ENCODE measurements at places on chromosomes 11 and 22.

DNA sequence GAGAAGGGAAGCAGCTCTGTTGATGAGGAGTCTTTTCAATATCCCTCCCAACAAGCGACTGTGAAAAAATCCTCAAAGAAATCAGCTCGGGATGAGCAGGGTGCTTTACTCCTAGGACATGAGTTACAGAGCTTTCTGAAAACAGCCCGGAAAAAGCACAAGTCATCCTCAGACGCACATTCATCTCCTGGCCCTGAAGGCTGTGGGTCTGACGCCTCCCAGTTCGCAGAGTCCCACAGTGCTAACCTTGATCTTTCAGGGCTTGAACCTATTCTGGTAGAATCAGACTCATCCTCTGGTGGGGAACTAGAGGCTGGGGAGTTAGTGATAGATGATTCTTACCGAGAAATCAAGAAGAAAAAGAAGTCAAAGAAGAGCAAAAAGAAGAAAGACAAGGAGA lies 7.7 kb downstream of the HMGXB4 start:
- no peak for DNase-seq

DNA sequence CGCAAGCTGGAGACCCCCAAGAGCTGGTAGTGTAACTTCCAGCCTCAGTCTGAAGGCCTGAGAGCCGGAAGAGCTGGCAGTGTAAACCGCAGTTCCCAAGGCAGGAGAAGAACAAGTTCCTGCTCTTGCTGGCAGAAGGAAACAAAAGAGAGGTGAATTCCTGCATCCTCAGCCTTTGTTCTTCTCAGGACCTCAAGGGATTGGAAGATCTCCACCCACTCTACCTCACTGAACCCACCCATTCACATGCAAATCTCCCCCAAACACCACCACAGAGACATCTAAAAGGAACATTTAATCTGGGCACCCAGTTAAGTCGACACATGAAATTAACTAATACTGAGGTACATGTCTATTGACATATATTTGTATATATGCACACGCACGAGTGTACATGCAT lies 1310.3 kb downstream of the TBC1D22A start:
- no peak for DNase-seq

DNA sequence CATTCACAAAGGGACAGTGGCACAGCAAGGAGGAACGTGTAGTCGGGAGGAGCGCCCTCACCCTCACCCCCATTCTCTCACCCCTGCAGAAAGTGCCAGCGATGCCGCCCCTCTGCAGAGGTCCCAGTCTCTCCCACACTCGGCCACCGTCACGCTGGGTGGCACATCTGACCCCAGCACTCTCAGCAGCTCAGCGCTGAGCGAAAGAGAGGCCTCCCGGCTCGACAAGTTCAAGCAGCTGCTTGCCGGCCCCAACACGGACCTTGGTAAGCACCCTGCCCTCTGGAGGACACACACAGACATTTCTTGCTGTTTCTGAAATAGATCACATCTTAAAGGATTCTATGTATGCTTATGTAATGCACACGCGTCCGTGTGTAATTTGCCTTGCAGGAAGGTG lies 34.9 kb downstream of the TBC1D22A start:
- DNase-seq: peak; percentile 5

DNA sequence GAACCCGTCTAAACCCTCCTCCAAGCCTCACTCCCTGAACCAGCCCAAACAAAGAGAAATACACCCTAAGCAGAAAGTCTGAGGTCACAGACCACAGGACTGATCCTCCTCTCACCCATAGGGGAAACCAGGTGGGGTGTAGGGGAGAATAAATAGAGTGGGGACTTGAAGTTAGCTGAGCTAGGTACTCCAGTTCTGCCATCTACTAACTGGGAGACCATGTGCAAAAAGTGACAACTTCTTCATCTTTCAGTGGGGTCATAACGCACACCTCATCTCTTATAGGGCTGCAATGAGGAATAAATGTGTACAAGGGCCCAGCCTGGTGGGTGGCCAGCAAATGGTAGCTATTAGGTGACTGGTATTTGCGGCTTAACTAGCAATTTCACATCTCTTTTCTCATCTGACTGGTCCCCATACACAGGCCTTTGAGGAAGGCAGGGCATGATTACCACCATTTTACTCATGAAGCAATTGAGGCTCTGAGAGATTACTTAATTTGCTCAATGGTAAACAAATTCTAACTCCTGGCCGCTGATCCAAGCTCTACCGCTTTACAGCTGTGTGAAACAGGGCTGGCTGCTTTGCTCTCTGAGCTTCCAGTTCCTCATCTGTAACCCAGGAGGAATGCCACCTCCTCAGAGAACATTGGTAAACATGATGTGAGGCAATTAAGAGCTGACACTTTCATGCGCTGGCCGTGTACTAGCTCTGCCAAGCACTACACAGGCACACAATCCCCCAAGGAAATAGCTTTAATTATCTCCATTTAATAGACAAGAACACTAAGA lies 16.6 kb downstream of the TBC1D10A start:
- DNase-seq: no peak

DNA sequence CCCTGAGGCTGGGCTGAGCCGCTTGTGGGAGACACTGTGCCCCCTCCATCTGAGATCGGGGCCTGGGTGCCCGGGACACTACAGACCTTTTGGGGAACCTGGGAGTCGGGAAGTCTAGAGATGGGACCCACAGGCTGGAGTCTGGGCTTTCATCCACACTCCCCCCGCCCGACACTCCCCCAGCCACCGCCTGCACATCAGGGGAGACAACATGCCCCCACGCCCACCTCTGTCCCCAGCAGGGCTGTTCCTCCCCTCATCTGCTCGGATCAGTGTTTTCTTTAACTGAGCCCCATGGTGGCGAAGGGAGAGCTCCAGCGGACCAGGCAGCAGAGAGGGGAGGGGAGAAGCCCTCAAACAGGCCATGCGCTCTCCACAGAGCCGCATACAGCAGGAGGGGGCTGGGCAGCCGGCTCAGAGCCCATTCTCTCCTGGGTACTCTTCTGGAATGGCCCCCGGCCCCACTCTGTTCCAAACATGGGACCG lies 174.7 kb downstream of the IGLL1 start:
- no peak for DNase-seq

- no peak for DNase-seq
Measured at GRCh38 chr11:76838678-76839068, 22.0 kb upstream of the ACER3 start.

- no peak for DNase-seq
Measured at GRCh38 chr11:73784080-73784634, 3.5 kb upstream of the MRPL48 start.

GRCh38 chr11:34176751-34177209 lies 71.4 kb downstream of the NAT10 start:
- peak; percentile 42 for DNase-seq

GRCh38 chr11:62390722-62391121 lies 28.1 kb upstream of the SCGB1A1 start:
- no peak for DNase-seq

GRCh38 chr11:43489869-43490465 lies 131.2 kb downstream of the TTC17 start:
- no peak for DNase-seq

- DNase-seq: no peak
Measured at GRCh38 chr11:95732930-95733602, 56.5 kb downstream of the FAM76B start.

- DNase-seq: no peak
Measured at GRCh38 chr22:37768273-37768672, 39.5 kb upstream of the GCAT start.

GRCh38 chr11:46327829-46328228 lies 19.4 kb upstream of the DGKZ start:
- no peak for DNase-seq

DNA sequence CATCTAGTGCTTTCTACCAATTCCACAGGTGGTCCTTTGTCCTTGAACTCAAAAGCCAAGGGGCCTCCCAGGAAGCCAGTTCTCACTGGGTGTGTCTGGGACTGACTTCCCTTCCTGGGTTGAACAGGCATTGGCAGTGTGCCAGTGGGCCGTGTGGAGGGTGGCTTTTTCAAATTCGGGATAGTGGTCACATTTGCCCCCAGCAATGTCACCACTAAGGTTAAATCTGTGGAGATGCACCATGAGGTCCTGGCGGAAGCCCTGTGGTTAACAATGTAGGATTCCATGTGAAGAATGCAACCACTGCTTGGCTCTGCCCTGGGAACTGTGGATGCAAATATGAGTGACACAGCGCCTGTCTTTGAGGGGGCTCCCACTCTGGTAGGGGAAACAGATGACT lies 53.2 kb upstream of the MTNR1B start:
- DNase-seq: no peak

- peak; percentile 36 for DNase-seq
Measured at GRCh38 chr11:3840004-3840869, 522 bp downstream of the RHOG start.

DNA sequence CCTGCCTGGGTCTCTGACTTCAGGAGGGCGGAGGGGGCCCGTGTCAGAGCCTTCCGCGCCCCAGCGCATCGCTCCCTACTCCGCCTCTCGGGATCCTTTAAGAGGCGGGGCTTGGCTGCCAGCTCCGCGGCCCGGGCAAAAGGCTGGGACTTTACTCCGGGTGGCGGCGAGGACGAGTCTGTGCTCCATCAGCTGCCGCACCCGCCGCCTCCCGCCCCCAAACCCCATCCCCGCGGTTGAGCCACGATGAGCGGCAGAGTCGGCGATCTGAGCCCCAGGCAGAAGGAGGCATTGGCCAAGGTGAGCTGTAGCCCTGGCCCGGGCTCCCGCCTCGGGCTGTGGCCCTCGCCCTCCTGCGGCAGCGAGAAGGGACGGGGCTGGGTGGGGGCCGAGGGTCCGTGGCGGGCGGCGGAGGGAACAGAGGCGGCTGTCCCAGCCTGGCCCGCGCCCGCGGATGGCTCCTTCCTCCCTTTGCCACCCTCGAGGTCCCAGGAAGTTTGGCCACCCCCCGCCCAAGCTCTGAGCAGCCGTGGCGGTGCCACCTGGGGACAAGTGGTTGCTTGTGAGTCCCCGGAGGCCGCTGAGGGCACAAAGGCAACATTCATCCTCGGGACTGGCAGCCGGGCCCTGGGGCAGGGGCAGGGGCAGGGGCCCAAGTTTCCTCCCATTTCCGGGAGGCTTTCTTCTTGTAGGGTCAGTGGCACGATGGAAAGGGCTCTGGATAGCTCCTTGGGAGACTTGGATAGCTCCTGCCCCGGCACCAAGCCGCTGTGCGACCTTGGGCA lies at the start of gene SEC14L2:
Gene SEC14L2, plus strand, starts transcription at position 148 of the 785 bp plus-strand sequence. Its CDS starts 99 bp downstream, at position 247.
- DNase-seq: peak; percentile 52

DNA sequence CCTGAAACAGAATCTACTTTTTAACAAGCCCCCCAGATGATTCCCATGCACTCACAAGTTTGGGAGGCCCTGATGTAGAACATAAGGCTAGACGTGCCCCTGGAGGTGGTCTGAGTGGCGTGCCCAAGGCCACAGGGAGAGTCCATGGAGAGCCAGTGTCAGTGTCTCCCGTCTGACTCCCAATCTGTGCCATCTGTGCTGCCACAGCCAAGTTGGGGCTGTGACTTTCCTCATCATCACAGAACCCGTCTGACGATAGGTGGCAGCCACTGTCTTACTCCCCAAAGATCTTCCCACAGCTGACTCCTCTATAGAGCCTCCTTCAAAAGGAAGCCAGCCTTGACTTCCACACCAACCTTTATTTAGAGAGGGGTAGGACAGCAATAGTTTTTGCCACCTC lies 470.5 kb downstream of the SOX6 start:
- DNase-seq: no peak

GRCh38 chr11:62108017-62108750 lies 15.6 kb upstream of the INCENP start:
- peak; percentile 82 for DNase-seq

DNA sequence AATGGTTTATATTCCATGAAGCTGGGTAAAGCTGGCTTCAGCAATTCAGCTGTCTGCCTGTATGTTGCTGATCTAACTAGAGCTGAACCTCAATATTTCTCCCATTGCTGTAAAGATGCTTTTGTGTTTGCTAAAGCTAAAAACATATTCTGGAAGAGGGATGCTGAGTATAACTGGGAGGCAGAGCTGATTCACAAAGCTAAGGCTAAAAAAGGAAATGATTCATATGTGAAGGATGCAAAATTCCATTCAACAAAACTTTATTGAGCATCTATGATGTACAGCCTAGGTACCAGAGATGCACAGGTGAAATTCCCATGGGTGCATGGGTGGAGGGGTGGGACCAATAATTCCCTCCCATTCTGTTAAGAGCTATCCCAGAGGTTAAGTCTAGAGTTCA lies 193.9 kb downstream of the KIF18A start:
- DNase-seq: no peak

- no peak for DNase-seq
Measured at GRCh38 chr11:20010851-20011225, 149.4 kb downstream of the DBX1 start.

- DNase-seq: no peak
Measured at GRCh38 chr11:90766121-90766520, 543.3 kb upstream of the CHORDC1 start.

DNA sequence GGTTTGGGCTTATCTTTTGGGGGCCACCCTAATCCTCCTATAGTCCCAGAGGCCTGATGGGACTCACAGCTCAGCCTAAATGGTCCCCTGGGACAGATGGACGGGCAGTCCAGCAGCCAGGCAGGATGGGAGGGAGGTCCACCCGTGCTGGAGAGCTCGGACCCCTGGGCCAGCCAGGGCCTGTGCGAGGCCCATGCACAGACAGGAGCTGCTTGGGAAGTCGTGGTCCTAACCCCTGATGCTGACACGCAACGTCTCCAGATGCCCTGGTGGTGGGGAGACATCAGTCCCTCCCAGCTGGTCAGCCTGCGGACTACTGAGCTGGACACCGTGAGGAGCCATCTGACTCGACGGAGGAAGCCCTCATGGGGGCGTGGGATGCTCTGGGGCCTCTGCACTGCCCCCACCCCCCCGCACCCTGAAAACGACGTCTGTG lies 31.2 kb upstream of the MUC5AC start:
- no peak for DNase-seq

DNA sequence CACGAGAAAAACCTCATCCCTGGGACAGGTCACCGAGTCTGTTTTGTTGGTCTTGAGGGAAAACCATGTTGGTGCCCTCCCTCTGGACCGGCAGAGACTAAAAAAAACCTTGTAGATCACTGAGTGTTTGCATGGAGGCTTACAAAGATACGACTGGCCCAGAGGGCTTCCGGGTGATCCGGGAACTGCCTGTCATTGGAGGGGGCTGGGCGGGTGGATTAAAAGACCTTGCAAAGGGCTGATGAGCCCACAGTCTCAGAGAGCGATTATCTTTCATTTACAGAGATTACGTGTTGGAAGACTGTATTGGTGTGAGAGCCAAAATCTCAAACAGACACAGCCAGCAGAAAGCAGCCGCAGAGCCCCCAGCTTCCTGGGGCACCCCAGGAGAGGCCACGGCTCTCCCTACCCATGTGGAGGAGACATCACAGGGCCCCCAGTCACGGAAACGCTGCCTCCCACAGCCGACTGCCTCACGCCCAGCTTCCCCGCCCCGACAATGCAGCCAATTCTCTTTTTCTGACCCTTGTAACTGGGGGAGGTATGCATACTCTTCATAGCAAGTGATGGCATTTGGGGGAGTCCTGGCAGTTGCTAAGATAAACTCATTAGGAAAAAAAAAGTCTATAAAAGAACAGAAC lies 426.4 kb downstream of the CTTN start:
- DNase-seq: no peak
